Activated naive CD8-positive, alpha-beta T cell treated with anti-CD3 and anti-CD28 coated beads, Interleukin-2, amount 10 ng/mL, durations not matched to agents 7 days and 5 days (primary cell): ENCODE measurements at places on chromosomes 12 and 14. TPM values are rescaled to one million over a fixed set of nuclear protein-coding genes. Genes with fewer than 3 reads are reported as not detected.
A peak's percentile ranks its signal among the peaks of the same experiment; 100 is the strongest.

DNA sequence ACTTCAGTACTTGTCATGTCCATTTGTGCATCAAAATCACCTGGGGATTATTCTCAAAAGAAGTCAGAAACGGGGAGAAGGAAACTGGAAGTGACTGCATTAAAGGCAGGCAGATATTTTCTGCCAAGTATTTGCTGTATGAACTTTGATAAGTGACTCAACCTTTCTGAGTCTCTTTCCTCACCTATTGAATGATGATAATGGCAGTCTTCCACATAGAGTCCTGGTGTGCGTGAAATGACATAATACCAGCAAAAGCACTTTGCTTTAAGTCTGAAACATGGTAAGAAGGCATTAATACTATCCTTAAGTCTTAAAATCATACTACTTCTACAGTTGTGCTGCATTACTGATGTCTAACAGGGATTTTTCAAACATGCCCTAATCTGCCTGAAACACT, 278.5 kb downstream of the ADAMTS20 start:
- no peak for DNase-seq

- DNase-seq, result no peak
These were observed 396.0 kb upstream of the PRICKLE1 start for GRCh38 chr12:42985506-42985905.

DNA sequence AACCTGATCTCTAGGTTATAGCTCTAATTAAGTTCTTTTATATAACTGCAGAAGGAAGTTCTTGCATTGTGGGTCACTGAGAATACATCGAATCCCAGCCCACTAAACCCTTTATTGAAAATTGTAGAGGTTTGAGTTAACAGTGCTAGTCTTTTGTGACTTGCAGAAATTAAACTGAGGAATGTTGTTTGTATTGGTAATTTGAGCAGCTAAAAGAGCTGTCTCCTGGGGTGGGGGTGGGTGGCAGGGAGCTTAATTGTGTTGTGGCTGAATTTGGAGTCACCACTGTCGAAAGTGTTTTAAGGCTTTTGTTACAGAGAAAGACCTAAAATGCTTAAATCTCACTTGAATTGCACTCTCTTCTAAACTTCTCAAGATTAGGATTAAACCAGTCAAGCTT, 3.2 kb upstream of the COX8C start:
- no peak for DNase-seq

DNA sequence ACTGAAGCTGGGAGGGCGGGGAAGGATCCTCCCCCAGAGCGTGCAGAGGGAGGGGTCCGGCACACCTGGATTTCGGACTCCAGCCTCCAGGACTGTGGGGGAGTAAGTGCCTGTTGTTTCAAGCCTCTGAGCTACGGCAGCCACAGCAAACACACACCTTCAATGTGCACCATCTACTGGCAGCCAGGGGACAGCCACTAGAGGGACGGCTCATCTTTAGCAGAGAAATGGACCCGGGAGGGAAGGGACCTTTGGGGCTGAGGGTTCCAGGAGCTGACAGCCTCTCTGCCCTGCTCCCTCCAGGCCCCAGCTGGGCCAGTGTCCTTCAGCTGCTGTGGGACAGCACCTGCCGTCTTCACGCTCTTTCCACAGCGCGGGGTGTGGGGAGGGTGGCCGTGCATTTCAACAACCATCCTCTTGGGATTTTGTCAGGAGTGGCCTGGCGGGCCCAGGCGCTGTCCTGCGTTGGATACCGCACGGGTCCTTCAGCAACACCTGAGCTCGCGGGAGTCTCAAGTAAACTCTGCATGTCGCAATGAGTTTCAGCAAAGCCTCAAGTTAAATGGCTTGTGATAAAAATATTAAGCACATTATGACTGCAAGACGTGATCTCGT, 209.2 kb upstream of the C14orf180 start:
- DNase-seq, result no peak

DNA sequence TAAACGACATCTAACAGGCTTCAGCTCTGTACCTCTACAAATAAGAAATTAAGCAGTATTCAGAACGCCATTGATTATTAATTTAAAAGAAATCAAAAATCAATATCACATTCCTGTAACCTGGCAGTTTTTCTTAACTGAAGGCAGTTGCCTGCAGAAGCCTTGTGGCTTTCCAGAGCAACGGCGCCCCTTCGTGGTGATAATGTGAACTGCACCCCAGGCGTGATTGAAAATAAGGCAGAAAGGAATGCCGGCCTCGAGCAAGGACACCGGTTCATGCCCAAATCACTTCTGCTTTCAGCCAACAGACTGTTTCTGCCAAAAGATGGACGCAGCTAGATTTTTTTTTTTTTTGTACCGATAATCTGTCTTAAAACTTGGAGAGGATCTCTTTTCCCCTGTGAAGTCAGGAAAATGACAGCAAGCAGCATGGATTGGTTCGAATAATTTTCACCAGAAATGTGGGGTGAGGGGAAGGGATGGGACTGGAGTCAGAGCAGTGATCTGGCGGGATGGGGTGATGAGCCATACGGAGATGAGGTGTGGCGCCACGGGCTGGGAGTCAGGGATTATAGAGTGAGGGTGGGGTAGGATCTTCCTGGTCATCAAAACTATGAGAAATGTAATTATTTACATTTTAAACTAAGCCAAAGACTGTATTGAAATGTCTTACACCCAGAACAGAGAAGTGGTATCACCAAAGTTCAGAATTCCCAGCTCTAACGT, 473.0 kb downstream of the DPF3 start:
- peak; percentile 87 for DNase-seq

DNA sequence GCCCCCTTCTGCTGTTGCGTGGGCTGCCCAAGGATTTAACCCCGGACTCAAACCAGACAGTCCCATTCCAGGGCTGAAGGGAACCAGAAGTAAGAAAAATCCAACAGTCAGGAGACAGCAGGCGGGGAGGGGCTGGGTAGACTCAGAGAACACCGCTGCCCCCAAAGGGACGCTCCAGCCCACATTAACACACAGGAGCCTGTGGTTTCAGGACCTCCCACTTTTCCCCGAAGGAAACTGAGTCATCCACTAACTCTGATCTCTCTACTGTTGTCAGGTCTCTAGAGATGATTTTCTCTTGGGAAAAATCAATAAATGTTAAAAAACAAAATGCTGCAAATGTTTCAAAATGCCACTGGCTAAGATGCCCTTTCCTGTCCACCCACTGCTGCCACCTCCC, 41.6 kb downstream of the FBXO21 start:
- no peak for DNase-seq

DNA sequence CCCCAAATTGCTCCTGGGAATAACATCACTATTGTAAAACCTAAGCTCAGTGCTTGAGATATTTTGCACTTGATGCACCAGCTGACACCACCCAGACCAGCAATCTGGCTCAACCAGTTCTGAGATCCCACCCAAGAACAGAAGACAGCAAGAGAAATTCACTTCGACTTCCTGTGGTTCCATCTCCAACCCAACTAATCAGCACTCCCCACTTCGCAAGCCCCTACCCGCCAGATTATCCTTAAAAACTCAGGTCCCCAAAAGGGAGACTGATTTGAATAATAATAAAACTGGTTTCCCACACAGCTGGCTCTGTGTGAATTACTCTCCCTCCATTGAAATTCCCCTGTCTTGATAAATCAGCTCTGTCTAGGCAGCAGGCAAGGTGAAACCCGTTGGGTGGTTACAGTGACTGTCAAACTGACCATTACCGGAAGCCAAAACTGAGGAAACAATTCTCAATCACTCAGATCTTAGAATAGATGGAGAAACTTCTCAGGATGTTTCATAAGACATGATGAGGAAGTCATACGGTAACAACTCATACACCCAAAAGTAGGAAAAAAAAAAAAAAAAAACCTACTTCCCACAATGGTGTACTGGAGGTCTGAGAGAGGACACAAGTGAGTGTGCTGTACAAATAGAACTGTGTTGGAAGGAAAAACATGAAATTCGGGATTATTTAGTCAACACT, 92.4 kb downstream of the TMTC1 start:
- no peak for DNase-seq

DNA sequence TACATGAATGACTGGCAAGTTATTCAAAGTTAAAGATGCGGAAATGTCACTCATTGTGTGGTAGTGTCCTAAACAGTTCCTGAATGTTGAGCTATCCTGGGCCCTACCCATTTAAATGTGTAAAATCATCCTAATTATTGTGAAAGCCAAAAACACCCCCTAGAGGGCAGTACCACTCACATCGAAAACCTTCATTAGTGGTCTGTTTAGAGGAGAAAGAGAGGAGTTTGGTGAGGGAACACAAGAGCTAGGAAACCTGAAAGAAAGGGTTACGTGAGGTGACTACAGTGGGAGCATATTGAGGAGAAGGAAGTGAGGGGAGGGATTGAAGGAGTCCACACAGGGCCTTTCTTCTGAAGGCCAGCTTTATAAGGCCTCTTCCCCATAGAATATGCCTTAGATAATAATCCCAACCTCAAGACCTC, 2.5 kb upstream of the TEP1 start:
- DNase-seq, result no peak

DNA sequence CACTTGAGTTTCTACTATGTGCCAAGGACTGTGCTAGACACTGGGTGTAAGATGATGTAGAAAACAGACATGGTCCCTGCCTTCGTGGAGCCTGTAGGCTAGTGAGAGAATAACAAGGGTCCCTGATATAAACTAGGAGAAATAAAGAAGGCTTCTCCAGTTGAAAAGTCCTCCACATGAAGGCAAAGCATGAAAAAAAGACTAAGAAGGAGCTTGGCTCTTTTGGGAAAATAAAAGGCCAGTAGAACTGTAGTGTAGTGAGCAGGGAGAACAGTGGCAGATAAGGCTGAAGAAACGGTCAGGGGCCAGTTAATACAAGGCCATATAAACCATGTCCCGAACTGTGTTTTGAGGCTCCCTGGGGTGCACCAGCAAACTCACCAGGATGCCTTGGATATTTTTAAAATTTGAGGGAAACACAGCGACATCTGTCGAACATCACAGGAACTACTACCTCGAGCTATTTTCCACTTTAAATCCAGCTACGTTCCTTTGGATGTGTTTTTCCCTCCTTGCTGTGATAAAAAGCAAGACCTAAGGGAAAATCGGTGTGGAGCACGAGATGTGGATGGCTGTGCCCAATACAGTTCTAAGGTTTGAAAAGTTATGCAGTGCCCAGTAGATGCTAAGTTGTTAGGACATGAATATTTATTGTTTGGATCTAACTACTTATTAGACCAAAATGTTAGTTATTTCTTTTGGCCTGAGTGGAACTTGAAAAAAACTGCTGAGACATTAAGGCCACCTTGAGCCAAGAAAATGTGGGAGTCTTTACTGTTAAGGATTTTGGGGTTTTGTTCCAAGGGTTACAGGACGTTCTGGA, 8.5 kb upstream of the CFL2 start:
- DNase-seq, result no peak

DNA sequence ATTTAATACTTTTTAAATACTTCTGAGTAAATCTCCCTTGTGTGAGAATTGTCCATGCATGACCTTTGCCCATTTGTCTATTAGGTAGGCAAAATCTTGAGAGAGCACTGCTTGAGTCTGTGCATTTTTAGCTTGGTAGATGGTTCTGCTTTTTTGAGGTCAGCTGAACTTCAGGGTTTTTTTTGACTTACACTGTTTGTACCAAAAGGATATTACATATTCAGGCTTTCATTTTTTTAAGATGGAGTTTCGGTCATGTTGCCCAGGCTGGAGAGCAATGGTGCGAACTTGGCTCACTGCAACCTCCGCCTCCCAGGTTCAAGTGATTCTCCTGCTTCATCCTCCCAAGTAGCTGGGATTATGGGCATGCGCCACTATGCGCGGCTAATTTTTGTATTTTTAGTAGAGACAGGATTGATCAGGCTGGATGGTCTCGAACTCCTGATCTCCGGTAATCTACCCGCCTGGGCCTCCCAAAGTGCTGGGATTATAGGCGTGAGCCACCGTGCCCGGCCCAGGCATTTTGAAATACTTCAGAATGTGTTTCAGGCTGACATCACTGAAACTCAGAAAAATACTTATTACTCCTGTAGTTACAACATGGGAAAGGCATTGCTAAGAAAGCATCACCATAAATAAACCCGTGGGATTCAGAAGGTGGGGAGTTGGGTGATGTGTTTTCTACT, 11.1 kb downstream of the RASSF3 start:
- no peak for DNase-seq

DNA sequence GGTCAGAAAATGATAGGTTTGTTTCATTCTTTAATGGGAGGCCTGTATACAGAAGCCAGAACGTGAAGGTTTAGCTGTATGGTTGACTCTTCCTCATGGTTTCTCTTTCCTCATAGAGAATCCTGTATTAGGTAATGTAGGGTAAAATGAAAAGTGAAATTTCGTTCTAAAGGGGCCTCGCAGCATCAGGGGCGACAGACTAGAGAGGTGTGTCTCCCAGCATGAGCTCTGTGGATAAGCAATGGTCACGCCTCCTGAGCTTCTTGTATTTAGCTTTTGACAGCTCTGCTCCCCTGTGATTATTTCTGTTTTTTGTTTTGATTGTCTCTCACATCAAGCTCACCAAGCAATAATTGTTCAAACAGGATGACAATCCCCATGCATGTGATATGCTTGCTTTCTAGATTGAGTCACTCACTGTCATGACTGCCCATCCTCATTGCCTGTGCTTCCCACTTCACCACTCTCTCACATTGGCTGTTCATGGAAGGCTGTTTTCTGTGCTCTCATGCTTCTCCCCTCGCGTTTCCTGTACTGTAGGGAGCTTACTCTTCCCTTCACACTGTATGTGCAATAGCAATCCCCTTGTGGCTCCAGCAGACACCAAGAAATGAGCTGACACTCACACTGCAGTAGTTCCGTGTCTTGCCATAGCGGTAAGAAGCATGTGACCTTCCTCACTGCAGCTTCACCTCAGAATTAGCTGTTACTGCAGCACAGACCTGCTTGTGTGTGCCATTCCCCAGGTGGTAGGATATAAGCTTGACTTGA, 44.0 kb downstream of the RAD52 start:
- DNase-seq, result no peak

- DNase-seq, result no peak
These were observed 96.2 kb downstream of the ITPR2 start for GRCh38 chr12:26736563-26737486.

DNA sequence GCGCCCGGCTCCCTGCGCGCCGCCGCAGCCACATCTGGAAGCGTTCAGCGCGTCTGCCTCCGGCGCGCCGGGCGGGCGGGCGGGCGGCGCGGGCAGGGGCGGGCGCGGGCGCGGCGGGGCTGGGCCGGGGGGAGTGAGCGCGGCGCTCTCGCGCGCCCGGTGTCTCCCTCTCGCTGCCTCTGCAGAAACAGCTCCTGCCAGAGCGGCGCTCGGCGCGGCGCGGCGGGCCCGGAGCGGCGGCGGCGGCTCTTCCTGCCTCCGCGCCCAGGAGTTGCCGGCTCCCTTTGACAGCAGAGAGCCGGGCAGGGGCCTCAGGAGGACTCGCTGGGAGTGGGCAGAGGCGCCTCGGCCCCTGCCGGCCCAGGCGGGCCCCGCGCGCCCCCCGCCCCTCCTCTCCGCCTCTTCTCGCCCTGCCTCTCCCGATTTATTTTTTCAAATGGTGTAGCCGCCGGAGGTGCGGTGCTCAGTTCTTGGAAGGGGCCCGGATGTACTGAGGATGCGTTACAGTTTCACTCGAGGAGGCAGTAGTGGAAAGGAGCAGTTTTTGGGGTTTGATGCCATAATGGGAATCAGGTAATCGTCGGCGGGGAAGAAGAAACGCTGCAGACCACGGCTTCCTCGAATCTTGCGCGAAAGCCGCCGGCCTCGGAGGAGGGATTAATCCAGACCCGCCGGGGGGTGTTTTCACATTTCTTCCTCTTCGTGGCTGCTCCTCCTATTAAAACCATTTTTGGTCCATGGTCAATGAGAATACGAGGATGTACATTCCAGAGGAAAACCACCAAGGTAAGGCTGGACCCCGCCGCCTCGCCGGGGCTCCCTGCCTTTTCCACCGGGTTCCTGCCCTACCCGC, at the start of gene CACNA1C:
Gene CACNA1C (plus strand): TSS at position 162 of the 853 bp plus-strand sequence. CDS start 576 bp downstream, at position 738.
- peak; percentile 73 for DNase-seq

The USP30 gene
- total RNA-seq, result 10.2 TPM
